Breast epithelium (tissue), 4 donors: ENCODE measurements at places on chromosomes 4 and X. TPM values are rescaled to one million over a fixed set of nuclear protein-coding genes. Genes with fewer than 3 reads are reported as not detected.

DNA sequence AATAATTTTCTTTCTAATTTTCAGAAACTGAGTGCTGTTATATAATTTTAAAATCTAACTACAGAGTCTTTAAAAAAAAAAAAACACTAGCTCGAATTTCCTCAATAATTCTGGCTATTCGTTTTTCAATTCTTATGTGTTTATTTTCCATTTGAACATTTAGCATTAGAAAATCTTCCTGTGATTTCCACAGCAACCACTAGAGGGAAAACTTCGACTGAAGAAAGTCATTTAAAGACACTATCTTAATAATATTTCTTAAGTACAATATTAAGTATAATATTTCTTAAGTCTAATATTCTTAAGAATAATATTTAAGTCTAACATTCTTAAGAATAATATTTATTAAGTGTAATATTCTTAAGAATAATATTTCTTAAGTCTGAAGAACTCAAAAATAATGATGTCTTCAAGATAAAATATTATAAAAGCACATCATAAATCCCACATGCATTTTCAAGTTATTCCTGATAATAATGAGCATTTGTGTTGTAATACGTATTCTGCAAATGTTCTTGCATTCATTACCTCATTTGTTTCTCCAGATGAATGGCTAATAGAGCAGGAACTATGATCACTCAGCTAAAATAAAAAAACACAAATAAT is 118.4 kb upstream of the WDR17 start:
- H3K36me3 ChIP-seq = no peaks in the 10 kb centered on the region
- no peaks in the 10 kb centered on the region for H3K27me3 ChIP-seq
- H3K4me3 ChIP-seq = no peak overlapping the region
- H3K4me1 ChIP-seq = no peaks in the 10 kb centered on the region
- no peak overlapping the region for H3K27ac ChIP-seq
- no peak for DNase-seq

DNA sequence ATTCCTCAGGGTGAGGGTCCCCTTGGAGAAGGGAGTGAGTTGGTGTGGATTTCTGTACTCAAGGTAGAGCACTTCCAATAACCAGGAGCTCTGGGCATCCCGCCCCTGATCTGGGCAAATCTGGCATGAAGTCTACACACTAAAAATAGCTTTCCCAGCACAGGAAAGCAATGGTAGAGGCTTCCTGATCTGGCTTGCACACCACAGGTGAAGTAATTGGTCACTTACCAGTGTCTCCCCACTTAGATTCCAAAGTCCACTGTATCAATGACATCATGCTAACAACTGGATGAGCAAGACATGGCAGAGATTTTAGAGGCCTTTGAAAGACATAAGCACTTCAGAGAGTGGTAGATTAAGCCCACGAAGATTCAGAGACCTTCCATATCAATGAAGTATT is 17.8 kb upstream of the IDS start:
- no peaks in the 10 kb centered on the region for H3K36me3 ChIP-seq
- no peak for DNase-seq
- H3K27me3 ChIP-seq = peaks cover 6% of the 10 kb centered on the region
- H3K4me3 ChIP-seq = no peak overlapping the region
- H3K4me1 ChIP-seq = no peaks in the 10 kb centered on the region

The F8 gene
- 14.6 TPM for total RNA-seq

DNA sequence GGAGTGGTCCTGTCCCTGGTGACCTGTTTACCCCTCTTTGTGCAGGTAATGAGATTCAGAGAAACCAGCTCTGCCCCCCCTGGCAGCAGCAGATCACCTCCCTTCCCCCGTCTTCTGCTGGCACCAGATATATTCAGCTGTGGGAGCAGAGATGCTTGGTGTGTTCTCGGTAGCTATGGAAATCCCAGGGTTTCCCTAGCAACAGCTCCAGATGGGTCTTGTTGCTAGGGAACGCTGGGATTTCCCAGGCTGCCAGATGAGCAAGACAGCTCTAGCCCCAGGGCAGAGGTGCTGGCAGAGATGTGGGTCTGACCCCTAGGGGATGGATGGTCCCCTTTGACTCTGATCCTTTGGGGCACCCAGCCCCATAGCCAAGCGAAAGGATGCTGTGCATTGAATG is 20.2 kb downstream of the CETN2 start:
- no peak overlapping the region for H3K4me3 ChIP-seq
- no peak overlapping the region for H3K27ac ChIP-seq
- H3K36me3 ChIP-seq = no peaks in the 10 kb centered on the region
- H3K27me3 ChIP-seq = no peaks in the 10 kb centered on the region

GRCh38 chr4:151561551-151562256 is 152.7 kb downstream of the FHIP1A start:
- no peaks in the 10 kb centered on the region for H3K36me3 ChIP-seq
- H3K27ac ChIP-seq = no peak overlapping the region
- H3K27me3 ChIP-seq = no peaks in the 10 kb centered on the region

The ZNF827 gene
- 18.6 TPM for total RNA-seq

DNA sequence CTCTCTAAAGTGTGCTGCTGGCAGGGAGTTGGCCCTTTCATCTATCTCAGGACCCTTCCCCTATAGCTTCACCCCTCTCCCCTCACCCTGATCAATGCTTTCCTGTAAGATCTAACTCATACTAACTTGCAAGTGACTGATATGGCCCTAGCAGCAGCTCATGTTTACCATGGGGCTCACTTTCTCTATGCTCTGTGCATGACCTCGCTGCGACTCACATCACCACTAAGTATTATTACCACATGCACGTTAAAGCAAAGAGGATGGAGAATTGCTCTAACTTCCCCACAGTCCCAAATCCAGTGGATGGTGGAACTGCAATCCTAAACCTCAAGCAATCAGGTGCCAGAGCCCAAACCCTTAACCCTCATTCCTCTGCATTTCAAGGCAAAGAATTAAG is 626.6 kb downstream of the MID1IP1 start:
- H3K4me3 ChIP-seq = no peak overlapping the region
- no peak overlapping the region for H3K27ac ChIP-seq
- H3K4me1 ChIP-seq = no peaks in the 10 kb centered on the region
- no peak for DNase-seq
- no peaks in the 10 kb centered on the region for H3K27me3 ChIP-seq
- H3K36me3 ChIP-seq = no peaks in the 10 kb centered on the region

DNA sequence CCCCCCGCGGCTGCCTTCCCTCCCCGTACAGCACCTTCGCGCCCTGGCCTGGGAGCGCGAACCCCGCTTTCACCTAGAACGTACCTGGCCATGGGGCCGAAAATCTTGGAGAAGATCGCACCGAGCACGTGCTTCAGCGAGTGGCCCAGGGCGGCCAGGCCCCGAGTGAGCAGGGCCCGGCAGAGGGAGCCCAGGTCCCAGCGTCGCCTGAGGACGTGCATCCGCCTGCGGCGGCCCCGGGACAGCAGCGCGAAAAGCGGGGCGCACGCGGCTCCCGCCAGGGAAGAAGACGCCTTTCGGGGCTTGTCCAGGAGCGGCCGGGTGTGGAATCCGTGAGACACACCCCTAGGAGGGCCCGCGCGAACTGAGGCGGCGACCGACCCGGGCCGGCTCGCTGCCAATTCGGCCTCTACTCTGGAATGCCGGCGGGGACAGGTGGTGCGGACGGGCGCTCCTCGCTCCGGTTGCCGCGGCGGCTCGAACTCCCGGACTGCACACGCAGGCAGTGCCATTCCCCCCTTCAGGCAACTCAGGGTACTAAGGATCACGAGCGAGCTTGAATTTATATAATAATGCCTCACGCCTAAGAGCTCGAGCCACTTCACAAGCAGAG is at the start of gene HS6ST2:
Gene HS6ST2 (minus strand): TSS at position 539 of the 613 bp plus-strand sequence.
- peaks cover 83% of the 10 kb centered on the region for H3K27me3 ChIP-seq
- no peak for DNase-seq
- peak within 1 kb of the TSS; percentile 42 for H3K4me3 ChIP-seq
- no peaks in the 10 kb centered on the region for H3K36me3 ChIP-seq

GRCh38 chr4:86089781-86090323 is 270.0 kb downstream of the MAPK10 start:
- H3K27me3 ChIP-seq = no peaks in the 10 kb centered on the region
- H3K4me3 ChIP-seq = no peak overlapping the region
- DNase-seq = no peak
- H3K27ac ChIP-seq = no peak overlapping the region
- H3K4me1 ChIP-seq = no peaks in the 10 kb centered on the region
- no peaks in the 10 kb centered on the region for H3K36me3 ChIP-seq

DNA sequence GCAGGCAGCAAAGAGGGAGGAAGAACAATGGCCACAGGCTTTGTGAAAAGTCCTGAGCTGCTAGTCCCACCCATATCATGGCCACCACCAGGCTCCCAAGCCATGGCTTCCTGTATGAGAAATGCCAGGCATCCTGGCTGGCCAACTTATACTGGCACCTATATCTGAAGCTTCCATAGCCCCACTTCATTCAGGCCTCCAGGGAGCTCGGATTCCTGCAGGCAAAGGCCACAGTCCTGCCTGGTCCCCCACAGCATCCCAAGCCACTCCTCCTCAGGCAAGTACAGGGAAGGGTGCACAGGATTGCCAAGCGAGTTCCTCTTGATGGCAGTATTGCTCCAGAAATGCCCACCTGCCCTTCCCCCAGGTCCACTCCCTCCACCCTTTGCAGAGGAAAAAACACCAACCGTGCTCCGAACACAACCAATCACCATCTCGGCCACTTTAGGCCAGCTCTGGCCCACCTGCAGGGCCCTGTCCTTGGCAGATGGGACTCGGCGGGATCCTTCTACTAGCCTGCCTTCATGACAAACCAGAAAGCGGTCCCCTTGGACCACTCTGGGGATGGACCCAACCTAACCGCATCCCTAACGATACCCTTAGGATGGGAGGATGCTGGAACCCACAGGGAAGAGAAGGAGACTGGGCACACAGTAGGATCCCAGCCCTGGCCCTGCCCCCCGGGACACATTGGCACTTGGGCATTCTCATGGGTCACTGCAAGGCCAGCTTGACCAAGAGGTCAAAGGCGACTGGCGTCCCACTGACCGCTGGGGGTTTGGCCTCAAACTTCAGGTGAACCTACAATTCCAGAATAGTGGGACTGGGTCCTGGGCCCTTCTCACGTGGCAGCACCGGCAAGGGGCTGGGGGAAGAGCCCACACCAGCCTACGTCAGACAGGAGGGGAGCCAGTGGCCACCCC is 220.4 kb upstream of the AGTR2 start:
- no peak overlapping the region for H3K27ac ChIP-seq
- H3K4me3 ChIP-seq = peak overlapping the region; percentile 25
- no peaks in the 10 kb centered on the region for H3K36me3 ChIP-seq
- H3K4me1 ChIP-seq = no peaks in the 10 kb centered on the region

DNA sequence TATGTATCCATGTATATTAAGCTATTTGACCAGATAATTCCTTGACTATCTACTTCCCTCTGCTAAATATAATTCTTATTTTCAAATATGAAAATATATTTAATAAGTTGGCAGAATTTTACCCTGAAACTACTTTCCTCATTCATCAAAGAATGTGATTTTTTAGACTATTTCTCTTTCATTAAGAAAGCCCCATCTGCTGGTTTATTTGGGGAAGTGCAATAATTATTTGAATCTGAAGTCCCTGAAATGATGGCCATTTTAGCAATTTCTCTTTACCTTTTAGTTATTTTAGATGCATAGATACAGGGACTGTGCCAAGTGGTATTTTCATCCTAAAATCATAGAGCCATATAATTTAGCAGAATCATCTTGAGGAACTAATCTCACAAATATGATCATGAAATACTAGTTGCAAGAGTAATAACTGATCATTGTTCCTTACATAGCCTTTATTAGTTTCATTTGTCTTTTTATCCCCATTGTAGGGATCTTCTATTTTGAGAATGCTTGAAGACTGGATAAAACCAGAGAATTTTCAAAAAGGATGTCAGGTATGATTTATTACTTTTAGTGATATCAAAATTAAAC is 39.0 kb downstream of the ENPEP start:
- H3K4me3 ChIP-seq = no peak overlapping the region
- H3K36me3 ChIP-seq = no peaks in the 10 kb centered on the region
- H3K27ac ChIP-seq = no peak overlapping the region
- no peaks in the 10 kb centered on the region for H3K4me1 ChIP-seq

The SPP1 gene
- 508 TPM for total RNA-seq

DNA sequence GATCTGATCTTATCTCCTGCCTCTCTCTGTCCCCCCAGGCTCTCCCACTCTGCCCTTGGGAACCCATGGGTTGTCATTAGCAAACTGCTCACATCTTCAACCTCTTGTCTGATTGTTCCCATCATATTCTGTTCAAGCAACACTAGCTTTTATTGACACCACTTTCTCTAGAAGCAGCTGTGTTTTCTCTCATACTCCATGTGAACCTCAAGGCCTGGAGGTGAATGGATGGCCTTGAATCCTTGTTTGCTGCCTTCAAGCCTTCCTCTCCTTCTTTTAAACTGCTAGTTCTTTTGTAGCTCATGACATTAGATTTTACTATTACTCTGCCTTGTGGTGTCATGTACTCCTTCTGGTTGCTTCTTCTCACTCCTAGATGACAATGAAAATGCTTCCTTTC is 149.5 kb upstream of the WDFY3 start:
- no peaks in the 10 kb centered on the region for H3K4me1 ChIP-seq
- no peaks in the 10 kb centered on the region for H3K36me3 ChIP-seq
- DNase-seq = no peak
- no peak overlapping the region for H3K27ac ChIP-seq

GRCh38 chr4:188139671-188140070 is 430 bp downstream of the TRIML1 start:
- no peaks in the 10 kb centered on the region for H3K36me3 ChIP-seq
- no peaks in the 10 kb centered on the region for H3K27me3 ChIP-seq
- H3K4me1 ChIP-seq = no peaks in the 10 kb centered on the region
- H3K4me3 ChIP-seq = no peak overlapping the region
- no peak overlapping the region for H3K27ac ChIP-seq
- DNase-seq = no peak

- H3K36me3 ChIP-seq = no peaks in the 10 kb centered on the region
- peak overlapping the region; percentile 65 for H3K27ac ChIP-seq
- DNase-seq = no peak
- H3K4me3 ChIP-seq = no peak overlapping the region
These were observed 155.6 kb downstream of the CBR4 start for GRCh38 chr4:168854350-168854921.

- H3K4me3 ChIP-seq = no peak overlapping the region
- H3K4me1 ChIP-seq = peaks cover 29% of the 10 kb centered on the region
- peaks cover 4% of the 10 kb centered on the region for H3K36me3 ChIP-seq
- H3K27ac ChIP-seq = peak overlapping the region; percentile 44
These were observed 6.2 kb downstream of the CTBP1 start for GRCh38 chr4:1242506-1243450.

The UGT2B10 gene
- total RNA-seq = not detected

DNA sequence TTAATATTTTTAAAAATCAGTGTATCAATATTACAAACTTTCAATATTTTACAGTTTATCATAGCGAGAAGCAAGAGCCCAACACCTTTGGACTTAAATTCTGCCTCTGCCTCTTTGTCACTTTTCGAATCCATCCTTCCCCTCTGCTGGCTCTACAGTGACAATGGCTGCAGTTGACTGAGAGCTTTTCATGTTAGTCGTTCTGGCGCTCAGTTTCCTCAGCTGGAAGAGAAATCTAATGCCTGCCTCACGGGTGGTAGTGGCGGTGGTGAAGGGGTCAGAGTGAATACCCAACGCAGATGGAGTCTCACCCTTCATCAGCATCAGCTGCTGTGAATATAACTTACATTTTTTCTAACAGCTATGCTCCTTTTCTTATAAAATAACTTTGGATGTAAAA is 144.8 kb downstream of the NWD2 start:
- no peak overlapping the region for H3K4me3 ChIP-seq
- no peaks in the 10 kb centered on the region for H3K27me3 ChIP-seq
- H3K4me1 ChIP-seq = no peaks in the 10 kb centered on the region
- no peaks in the 10 kb centered on the region for H3K36me3 ChIP-seq
- DNase-seq = no peak

The PORCN gene
- total RNA-seq = 12.1 TPM

The TSPAN5 gene
- 12.8 TPM for total RNA-seq
